Pancreas (tissue), 10 donors: ENCODE measurements at places on chromosomes 2 and 18.

DNA sequence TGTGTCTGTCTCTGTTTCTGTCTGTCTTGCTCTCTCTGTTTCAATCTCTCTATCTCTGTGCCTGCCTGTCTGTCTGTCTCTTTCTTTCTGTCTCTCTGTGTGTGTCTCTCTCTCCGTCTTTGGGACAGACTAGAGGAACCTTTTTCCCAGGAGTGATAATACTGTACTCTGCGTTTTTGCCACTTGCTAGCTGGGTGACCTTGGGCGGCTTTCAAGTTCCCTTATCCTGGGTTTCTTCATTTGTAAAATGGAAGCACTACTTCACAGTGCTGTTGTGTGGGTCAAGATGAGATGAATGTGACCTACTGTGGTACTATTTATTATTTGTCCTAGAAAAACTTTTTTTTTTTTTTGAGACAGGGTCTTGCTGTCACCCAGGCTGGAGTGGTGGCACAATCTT, 42.4 kb downstream of the HPCAL1 start:
- no peak overlapping the region for H3K4me3 ChIP-seq
- no peaks in the 10 kb centered on the region for H3K27me3 ChIP-seq
- DNase-seq, result no peak
- H3K36me3 ChIP-seq, result no peaks in the 10 kb centered on the region
- peaks cover 29% of the 10 kb centered on the region for H3K4me1 ChIP-seq

DNA sequence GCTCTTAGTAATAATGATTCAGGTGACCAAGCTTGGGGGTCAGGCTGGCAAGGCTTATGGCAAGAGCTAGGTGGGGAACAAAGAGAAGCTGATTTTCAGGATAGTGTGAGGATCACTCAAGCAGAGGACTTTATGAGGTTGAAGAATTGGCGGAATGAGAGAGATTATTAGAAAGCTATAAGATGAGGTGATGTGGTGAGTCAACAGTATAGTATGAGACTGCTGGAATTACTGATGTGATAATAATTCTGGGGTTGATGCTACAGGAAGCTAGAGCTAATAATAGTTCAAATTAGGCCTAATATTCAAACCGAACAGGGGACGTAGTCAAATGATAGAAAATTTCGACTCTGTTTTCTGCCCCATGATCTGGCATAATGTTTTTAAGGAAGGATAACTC, 2115.3 kb upstream of the PIK3C3 start:
- H3K4me1 ChIP-seq, result no peaks in the 10 kb centered on the region
- no peaks in the 10 kb centered on the region for H3K36me3 ChIP-seq
- DNase-seq, result no peak
- peaks cover 3% of the 10 kb centered on the region for H3K27me3 ChIP-seq

- H3K27ac ChIP-seq, result no peak overlapping the region
- H3K36me3 ChIP-seq, result no peaks in the 10 kb centered on the region
- DNase-seq, result no peak
- peaks cover 11% of the 10 kb centered on the region for H3K27me3 ChIP-seq
- H3K4me3 ChIP-seq, result no peak overlapping the region
- H3K4me1 ChIP-seq, result no peaks in the 10 kb centered on the region
Measured at GRCh38 chr2:174332217-174332963, 2.4 kb upstream of the SP9 start.

DNA sequence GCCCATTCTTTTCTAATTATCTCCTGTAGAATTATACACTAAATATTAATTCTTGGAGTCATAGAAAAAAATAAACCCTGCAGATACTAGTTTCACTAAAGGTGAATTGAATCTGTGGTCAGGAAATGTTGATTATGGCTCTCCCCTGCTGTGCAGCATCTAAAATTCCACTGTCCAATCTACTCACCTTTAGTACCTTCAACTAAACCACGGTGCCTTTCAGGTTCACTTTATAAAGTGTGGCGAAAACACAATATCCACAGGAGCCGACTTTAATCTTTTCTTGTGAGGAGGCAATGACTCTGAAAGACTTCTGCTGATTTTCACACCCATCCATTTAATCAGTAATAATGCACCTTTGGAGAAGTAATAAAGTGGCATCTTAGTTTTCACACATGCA, 402.3 kb downstream of the THSD7B start:
- no peak overlapping the region for H3K27ac ChIP-seq
- no peaks in the 10 kb centered on the region for H3K4me1 ChIP-seq

DNA sequence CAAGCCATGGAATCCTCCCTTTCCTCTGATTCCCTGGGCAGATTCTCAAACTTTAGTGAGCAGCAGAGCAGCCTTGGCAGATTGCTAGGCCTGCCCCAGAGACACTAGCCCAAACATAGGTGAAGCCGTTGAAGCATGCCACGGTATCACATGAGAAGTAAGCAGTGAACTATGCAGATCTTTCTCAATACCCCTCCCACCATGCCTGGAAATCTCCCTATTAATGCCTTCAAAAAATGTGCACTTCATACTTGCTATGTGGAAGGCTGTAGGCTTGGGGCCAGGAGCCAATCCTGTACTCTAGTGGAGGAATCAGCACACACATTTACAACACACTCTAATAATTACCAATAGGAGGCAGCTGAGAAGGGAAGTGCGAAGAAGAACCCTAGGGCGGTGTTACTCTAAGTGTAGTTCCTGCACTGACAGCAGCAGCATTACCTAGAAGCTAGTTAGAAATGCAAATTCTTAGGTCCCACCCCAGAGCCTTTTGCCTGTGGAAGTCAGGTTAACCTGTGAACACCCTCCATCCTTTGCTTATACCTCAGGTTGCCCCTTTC, 305.1 kb upstream of the SPRED2 start:
- no peaks in the 10 kb centered on the region for H3K4me1 ChIP-seq
- no peak for DNase-seq
- H3K27me3 ChIP-seq, result no peaks in the 10 kb centered on the region
- H3K4me3 ChIP-seq, result no peak overlapping the region
- no peaks in the 10 kb centered on the region for H3K36me3 ChIP-seq

- H3K27ac ChIP-seq, result no peak overlapping the region
- no peak overlapping the region for H3K4me3 ChIP-seq
- no peak for DNase-seq
- no peaks in the 10 kb centered on the region for H3K36me3 ChIP-seq
Measured at GRCh38 chr2:143231254-143231645, 102.0 kb downstream of the ARHGAP15 start.

DNA sequence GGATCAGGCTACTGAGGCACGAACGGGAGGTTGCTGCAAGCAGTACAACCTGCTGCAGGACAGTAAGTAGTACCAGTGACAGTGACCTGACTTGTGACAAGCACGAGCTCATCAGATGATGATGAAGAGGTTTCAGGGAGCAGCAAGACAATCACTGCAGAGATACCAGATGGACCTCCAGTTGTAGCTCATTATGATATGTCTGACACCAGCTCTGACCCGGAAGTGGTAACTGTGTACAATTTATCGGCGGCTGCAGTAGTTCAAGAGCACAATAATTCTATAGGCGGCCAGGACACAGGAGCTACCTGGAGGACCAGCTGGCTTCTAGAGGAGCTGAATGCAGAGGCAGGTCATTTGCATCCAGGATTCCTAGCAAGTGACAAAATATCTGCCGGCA, 64.0 kb upstream of the GULP1 start:
- H3K36me3 ChIP-seq, result no peaks in the 10 kb centered on the region
- no peak for DNase-seq
- no peak overlapping the region for H3K4me3 ChIP-seq
- no peaks in the 10 kb centered on the region for H3K4me1 ChIP-seq

- no peaks in the 10 kb centered on the region for H3K36me3 ChIP-seq
- no peak for DNase-seq
- H3K27me3 ChIP-seq, result no peaks in the 10 kb centered on the region
- H3K4me1 ChIP-seq, result no peaks in the 10 kb centered on the region
- H3K27ac ChIP-seq, result no peak overlapping the region
Measured at GRCh38 chr2:53633441-53633840, 134.2 kb upstream of the CHAC2 start.

DNA sequence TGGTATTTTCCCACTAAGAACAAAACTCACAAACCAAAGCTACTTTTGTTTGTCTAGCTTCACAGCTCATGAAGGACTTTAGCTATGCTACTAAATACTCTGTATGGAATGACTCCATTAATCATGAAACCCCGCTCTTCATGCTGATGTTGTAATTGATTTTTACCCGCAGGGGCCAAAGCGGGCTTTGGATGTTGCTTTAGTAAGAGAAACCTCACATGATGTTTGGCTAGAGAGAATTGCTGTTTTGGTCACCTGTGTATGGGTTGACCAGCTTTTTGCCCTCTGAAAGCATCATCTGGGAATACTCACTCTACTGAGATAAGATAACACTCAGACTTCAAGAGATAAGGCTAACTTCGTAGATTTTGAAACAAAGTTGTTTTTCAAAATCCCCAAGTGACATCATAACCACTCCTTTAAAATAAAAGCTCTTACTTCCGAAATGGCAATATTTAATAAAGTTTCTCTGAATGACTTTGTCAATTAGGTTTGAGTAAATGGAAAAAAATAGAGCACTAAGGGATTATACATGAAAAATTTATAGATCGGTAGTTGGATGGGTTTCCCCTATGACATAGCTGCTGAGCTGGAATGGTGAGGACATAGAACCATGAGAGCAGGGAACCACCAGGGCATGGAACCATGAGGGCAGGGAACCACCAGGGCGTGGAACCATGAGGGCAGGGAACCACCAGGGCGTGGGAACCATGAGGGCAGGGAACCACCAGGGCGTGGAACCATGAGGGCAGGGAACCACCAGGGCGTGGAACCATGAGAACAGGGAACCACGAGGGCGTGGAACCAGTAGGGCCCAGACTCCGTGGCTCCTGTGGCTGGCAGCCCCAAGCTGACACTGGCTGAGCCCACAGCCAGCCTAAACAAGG, 31.9 kb downstream of the ACKR3 start:
- H3K4me1 ChIP-seq, result peaks cover 4% of the 10 kb centered on the region
- no peaks in the 10 kb centered on the region for H3K27me3 ChIP-seq
- H3K27ac ChIP-seq, result no peak overlapping the region
- no peak for DNase-seq
- H3K36me3 ChIP-seq, result no peaks in the 10 kb centered on the region
